Foreskin fibroblast (primary cell): ENCODE measurements at places on chromosomes 2 and 18.

DNA sequence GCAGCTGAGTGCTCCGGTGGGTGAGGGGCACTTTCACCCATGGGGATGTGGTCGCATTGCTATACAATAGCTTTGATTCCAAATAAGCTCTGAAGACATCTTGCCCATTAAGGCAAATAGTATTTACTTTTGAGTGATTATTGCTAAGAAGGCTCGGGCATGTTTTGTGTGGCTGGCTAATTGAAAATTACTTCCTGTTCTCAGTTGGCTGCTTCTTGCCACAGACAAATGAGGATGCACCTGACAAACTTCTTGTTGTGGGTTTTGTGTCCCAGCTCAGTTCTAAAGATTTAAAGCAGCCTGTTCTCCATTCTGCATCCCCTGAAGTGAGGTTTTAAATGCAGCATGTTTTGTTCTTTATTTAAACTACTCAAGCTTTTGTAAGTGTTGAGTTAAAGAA lies 88.3 kb downstream of the KCNS3 start:
- DNase-seq: no peak

- no peak for DNase-seq
These were observed 125.7 kb upstream of the PXDN start for GRCh38 chr2:1869987-1870386.

DNA sequence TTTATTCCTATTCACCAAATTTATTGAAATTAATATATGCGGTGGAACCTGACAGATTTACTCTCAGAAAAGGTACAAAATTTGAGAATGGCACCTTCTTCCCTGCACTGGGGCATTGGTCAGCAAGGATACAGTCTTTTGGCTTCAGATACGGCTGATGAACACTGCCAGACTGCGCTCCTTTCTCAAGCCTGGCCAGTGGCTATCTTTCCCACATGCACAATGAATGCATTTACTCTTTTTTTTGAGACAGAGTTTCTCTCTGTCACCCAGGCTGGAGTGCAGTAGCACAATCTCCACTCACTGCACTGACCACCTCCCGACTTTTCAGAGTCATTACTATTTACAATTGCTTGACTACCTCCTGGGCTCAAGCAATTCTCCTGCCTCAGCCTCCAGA lies 61.6 kb downstream of the MOB4 start:
- no peak for DNase-seq

- peak; percentile 88 for DNase-seq
These were observed 73.2 kb upstream of the LCLAT1 start for GRCh38 chr2:30373881-30374302.

DNA sequence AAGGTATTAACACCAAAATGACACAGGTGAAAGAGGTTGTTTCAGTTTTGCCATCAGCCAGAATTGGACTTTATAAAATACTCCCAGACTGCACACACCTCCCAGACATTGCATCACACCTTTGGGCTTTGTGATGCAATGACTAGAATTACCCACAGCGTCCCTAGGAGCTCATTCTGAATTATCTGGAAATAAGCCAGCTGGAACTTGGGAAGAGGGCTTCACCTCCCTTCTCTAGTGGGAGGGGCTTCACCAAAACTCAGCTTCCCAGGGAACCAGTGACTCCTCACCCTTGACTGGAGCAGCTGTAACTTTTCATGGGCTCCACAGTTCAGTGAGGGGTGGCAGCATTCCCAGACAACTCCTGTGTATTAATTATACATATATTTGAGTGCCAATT lies 83.1 kb upstream of the BZW1 start:
- no peak for DNase-seq

DNA sequence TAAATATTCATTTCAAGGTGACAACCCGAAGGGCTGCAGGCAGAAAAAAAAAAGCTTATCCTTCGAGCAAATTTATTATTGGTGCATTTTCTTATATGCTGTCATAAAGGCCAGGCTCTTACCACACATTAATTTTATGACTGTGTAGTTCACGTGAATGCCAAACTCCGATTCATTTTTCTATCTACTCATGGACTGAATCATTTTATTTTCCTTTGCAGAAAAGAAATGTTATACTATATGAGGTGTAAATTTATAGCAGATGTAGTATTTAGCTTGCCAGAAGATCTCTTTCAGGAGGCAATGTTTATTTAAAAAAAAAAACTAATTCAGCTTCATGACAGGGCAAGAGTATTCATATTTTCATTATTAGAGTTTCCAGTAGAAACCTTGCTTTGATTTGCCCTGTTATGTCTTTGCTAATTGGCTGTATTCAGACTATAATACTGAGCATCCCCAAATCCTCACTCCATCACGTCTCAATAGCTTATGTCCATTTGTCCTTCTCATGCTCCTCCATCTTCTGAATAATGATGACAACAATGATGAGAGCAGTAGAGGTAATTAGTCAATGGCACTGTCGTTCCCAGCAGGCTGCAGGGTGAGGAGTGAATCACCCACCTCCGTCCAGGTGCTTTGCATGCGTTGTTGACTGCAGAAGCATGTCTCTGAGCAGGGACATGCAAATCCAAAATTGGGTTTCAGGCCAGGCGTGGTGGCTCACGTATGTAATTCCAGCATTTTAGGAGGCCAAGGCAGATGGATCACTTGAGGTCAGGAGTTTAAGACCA lies 101.1 kb upstream of the RAB12 start:
- DNase-seq: peak; percentile 65

GRCh38 chr2:39492716-39493115 lies 55.6 kb upstream of the MAP4K3 start:
- no peak for DNase-seq
